Stimulated activated CD8-positive, alpha-beta memory T cell treated with anti-CD3 and anti-CD28 coated beads, Interleukin-2, amount 100 ng/mL, for 1 hour (primary cell): ENCODE measurements at places on chromosomes 6 and 20.

GRCh38 chr20:38326309-38326708 lies 20.0 kb upstream of the LBP start:
- DNase-seq, result no peak

DNA sequence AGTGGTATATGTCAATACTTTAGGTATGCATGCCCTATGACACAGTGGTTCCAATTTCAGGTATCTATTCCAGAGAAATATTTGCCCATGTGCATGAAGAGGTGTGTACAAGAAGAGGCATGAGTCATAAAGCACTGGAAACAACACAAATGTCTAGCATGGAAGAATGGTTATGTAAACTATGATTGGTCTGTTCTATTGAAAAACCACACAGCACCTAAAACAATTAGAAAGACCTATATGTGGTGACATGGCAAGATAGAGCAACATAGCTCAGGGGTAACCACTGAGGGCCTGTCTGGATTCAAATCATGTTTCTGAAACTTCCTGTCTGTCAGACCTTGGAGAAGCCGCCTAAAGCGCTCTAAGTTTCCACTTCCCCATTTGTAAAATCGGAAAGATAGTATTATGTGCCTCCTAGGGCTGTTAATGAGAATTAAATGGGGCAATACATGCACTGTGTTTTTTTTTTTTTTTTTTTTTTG lies 76.0 kb upstream of the SHLD1 start:
- DNase-seq, result no peak

DNA sequence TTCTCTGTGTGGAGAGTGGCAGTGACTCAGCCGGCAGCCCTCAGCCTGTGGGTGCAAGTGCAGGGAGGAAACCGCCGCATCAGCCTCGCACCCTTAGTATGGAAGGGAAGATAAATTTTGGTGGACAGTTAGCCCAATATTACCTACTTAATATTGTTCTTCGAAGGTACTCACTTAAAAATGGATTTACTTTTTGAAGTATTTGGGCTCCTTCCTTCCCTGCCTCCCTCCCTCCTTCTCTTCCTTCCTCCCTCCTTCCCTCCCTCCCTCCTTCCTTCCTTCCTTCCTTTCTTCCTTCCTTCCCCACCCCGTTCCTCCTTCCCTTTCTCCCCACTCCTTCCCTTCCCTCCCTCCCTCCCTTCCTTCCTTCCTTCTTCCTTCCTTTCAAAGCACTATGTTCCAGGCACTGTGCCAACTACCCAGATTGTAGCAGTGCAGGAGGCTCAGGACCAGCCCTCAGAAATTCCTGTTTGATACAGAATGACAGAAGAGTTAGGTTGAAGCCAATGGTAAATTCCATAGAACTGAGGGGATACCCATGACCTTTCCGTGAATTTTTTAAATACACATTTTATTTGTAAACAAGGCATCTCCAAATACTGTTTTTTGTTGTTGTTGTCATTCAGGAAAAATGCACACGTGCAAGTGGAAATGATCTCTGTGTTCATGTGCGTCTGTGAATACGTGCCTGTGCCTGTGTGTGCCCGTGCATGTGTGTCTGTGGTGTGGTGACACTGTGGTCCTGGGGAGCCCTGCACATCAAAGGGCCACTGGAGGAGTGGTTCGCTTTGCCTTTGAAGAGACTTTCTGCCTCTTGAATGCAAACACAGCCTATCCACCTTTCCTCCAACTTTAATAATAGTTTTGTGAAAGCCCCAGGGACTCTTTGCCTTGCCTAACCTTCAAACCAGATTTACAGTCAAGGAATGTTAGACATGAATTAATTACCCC lies 141.7 kb downstream of the EDN3 start:
- DNase-seq, result no peak

DNA sequence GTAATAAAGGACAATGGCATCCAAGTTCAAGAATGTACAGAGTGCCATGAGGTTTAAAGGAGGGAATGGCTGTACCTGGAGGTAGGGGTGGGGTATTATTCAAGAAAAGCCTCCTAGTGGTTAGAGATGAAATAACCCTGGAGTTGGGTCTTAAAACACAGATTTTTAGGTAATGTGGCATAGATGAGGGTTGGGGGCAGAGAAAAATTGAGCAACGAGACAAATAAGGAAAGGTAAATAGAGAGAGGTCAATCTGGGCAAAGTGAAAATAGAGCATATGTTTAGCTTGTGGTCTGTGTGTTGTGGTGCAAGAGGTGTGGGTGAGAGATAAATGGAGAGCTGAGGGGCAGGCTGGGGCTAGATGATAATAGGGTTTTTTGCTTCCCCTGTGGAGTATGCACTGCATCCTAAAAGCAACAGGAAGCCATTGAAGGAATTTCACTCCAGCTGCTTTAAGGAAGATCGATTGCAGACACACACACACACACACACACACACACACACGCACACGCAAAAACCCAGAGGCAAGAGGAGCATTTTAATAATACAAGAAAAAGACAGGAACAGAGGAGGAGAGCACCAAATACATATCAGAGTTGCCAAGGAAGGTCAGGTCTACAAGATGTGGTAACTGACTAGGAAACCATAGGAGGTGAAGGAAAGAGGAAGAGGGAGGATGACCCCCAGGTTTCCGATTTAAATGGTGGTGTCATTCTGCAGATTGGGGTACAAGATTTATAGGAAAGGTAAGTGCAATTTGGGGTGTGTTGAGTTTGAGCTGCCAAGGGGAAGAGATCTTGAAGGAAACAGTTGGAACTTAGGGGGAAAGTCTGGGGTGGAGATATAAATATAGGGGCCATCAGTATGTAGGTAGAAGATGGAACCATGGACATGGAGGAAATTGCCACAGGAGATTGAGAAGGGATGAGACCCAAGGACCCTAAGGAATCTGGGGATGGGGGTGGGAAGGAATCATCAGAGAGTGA lies 31.3 kb upstream of the ADGRF1 start:
- no peak for DNase-seq

DNA sequence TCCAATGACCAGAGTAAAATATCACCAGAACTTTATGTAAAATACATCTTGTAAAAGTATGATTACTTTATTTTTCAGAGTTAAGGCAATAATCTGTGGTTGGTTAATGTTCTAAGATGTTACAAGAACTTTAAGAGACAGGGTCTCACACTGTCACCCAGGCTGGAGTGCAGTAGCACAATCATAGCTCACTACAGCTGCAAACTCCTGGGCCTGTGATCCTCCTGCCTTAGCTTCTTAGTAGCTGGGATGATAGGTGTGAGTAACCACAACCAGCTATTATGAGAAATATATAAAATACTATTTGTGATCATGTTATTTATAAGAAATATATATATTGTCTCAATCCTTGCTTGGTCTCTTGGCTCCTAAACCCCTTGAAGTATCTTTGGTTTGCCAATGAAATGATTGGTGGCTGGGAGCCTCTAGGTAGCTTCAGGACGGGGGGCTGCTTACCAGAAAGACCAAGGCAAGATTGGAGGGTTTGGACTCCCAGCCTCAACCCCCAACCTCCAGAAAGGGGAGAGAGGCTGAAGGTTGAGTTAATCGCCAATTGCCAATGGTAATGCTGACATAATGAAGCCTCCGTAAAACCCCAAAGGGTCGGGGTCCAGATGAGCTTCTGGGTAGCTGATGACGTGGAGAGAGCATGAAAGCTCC lies 15.4 kb downstream of the SOD2 start:
- no peak for DNase-seq

- DNase-seq, result no peak
Measured at GRCh38 chr6:68756454-68757375, 121.6 kb downstream of the ADGRB3 start.

GRCh38 chr6:112113431-112113830 lies 26.0 kb downstream of the FAM229B start:
- no peak for DNase-seq

GRCh38 chr6:32851025-32851424 lies 2.5 kb downstream of the TAP1 start:
- DNase-seq, result no peak

GRCh38 chr6:90948540-90948939 lies 361.7 kb upstream of the MAP3K7 start:
- DNase-seq, result no peak

GRCh38 chr20:37519508-37520418 lies 1.3 kb upstream of the NNAT start:
- DNase-seq, result no peak

GRCh38 chr6:162290846-162291465 lies 436.6 kb downstream of the PRKN start:
- no peak for DNase-seq
